Stimulated activated CD8-positive, alpha-beta memory T cell treated with anti-CD3 and anti-CD28 coated beads, Interleukin-2, amount 100 ng/mL, for 48 hours (primary cell): ENCODE measurements at places on chromosomes 16 and 17.

GRCh38 chr17:39173080-39173479, 7.1 kb upstream of the ARL5C start:
- no peak for DNase-seq

GRCh38 chr16:53549970-53550690, 47.1 kb upstream of the AKTIP start:
- peak; percentile 10 for DNase-seq

GRCh38 chr16:86667035-86667434, 88.7 kb downstream of the FOXL1 start:
- no peak for DNase-seq

GRCh38 chr17:45852535-45853297, 8.0 kb downstream of the SPPL2C start:
- peak; percentile 45 for DNase-seq

DNA sequence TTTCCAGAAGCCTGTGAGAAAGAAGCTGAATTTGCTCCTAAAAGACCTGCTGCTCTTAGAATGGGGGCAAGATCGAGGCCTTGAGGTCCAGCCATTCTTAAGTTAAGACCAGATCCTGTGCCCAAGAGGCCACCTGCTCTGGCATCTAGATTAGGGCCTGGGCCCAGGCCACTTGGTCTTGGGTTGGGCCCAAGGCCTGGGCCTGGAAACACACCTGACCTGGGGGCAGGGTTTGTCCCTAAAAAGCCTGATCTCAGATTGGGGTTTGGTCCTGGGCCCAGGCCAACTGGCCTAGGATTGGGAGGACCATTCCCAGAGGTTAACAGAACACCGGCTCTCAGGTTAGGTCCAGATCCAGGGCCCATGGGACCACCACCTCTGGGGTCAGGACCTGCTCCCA, 12.9 kb downstream of the CHTF8 start:
- DNase-seq = no peak

DNA sequence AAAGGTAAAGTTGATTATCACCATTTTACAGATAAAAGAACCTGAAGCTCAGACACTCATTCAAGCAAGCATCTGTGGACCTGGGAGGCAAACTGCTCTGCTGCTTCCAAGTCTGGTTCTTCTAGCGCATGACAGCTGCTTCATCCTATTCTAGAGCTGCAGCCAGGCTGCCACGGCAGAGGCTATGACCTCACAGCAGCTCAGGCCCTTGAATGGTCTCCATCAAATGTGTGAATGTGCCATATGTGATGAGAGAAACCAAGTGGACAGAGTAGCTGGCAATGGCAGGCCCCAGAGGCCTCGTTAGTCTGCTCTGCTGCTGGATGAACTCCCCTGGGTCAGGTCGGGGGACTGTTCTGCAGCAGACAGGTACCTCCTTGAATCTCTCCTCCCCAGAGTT, 30.7 kb upstream of the FOXJ1 start:
- DNase-seq = no peak

DNA sequence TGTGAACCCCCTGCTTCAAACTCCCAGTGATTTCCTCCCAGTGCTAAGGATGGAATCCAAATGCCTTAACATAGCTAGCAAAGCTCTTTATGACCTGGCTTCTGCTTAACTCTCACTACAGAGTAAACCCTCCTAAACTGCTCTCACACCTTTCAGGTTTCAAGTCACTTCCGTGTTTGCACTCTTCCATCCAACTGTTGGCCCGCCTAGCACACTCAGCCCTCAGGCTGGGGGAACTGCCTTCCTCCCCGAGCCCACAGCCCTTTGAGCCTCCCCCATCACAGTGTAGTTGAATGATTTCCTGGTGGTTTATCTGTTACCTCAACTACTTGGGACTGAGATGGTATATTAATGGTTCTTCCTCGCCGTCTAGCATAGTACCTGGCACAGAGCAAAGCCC, 342.5 kb downstream of the NPIPA8 start:
- no peak for DNase-seq

GRCh38 chr17:19363114-19363438, 553 bp upstream of the B9D1 start:
- no peak for DNase-seq

GRCh38 chr17:15438491-15439105, 28.8 kb downstream of the CDRT4 start:
- no peak for DNase-seq

DNA sequence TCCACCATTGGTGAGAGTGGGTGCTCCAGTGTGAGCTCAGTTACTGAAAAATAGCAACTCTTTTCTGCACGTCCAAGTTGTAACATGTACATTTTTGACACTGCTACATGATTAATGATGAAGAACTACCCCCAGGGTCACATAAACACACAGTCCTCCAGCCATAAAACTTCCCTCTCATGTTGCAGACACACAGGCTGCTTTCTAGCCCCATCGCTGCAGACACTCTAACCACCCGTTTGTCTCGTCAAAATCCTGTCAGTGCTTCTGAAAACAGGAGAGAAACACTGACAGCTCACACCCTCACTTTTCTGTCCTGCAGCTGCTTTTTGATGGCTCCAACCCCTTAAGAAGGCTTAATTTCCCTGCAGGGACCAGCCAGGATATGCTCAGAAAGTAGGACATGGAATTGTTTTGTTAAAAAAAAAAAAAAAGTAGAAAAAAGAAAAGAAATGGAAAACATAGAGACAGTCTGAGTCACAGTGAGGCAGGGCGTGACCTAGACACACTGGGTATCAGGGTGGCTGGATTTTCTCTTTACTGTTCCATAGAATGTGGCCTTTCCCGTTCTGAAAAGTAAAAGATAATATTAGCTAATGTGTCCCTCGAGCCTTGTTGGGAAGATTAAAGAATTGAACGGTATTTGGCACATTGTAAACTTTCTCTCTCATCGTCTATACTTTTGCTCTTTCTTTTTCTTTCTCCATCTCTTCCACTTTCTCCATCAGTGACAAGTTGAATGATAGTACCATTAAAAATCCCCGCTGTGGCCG, 20.7 kb upstream of the CCL5 start:
- no peak for DNase-seq

DNA sequence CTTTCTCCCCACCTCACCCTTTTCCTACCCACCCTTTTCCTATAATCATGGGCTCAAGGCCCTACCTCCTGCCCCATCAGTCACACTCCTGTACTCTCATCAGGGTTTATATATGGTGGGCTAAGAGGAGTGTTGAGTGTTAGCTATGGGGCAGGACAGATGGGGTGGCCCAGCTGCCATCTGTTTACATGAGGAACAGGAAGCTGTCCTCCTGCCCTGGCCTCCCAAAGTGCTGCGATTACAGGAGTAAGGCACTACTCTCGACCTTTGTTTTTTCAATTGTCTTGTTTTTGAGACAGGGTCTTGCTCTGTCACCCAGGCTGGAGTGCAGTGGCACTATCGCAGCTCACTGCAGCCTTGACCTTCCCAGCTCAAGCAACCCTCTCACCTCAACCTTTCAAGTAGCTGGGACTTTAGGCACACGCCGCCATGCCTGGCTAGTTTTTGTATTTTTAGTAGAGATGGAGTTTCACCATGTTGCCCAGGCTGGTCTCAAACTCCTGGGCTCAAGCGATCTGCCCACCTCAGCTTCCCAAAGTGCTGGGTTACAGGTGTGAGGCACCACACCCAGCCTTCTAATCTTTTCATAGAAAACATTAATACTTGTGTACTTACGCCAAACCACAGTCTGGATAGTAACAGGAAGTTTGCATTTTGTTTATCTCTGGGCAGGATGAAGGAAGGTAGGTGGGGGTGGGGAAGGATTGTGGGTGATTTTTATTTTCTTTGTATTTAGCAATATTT, 1.6 kb downstream of the TRADD start:
- no peak for DNase-seq

GRCh38 chr17:83185023-83186002, 105.9 kb downstream of the METRNL start:
- no peak for DNase-seq

- no peak for DNase-seq
These were observed 789 bp downstream of the CSNK1D start for GRCh38 chr17:82272495-82273326.

DNA sequence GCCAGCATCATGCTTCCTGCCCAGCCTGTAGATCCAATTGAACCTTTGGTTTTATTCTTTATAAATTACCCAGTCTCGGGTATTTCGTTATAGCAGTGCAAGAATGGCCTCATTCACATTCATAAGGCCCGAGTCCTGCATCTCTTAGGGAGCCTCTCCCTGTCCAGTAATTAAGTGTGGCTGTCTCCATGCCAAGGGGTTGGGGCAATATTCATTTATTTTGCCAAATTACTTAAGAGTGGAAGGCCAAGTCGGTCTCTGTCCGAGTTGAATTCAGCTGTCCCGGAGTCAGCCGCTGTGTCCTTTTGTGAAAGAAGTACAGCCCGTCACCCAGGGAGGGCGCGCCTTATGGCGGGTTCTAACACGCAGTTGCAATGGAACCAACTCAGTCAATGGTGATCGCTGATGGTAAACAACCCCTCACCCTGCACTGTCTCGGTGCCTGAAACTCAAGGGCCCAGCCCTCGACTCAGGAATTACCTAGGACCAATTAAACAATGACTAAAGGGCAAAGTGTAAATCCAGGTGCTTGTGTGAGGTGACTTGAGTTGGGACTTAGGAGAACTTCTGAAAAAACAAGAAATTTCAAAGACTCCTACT, 22.2 kb downstream of the KIAA0513 start:
- DNase-seq = no peak

- no peak for DNase-seq
These were observed 750.7 kb downstream of the KCNJ18 start for GRCh38 chr17:22443061-22443460.

DNA sequence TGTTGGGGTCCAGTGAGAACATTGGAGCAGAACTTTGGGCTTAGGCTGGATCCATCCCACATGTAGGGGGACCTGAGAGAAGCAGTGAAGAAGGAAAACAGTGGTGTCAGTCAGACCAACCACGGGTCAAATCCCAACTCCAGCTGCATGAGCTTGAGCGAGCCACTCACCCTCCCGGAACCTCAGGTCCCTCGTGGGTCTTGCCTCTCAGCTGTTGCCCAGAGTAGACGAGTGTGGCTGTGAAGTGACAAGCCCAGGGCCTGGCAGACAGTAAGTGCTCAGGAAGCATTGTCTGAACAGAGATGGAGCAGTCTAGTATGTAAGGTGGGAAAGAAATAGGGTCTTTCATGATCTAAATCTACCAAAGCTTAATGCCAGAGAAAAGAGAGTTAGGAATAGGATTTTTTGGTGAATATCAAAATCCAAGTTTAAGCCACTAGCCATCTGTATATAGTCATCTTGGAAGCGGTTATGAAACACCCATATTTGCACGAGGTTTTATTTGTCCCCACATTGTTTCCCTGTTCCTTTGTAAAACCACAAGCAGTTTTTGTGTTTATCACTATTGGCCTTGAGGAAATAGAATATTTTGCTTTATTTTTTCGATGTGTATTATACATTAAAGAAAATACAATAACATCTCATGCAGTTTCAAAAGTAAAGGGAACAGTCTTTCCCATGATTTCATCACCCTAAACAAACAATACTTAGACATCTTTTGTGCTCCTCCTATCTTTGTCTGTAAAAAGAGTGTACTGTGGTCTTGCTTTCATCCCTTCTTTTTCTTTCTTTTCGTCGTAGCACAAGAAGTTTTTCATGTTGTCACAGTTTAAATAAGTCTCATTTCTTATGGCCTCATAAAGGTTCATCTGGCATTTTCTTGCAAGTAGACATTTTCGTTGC, 112.0 kb downstream of the CLEC16A start:
- DNase-seq = no peak

DNA sequence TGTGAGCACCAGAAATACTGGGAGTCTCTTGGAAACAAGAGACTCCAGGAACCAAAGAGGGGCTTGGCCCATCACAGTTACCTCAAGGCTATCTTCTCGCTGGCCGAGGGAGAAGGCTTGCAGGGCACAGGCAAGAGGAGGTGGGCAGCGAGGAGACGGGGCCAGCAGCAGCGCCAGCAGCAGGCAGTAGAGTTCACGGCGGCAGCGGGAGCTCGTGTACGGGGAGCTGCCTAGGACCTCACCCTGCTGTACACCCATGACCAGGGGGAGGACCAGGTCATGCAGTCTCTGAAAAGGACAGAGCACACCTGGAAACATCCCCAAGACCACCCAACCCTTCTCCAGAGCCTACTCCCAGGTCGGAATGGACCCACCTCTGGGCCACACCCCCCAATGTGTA, 30.8 kb downstream of the PELP1 start:
- DNase-seq = no peak

DNA sequence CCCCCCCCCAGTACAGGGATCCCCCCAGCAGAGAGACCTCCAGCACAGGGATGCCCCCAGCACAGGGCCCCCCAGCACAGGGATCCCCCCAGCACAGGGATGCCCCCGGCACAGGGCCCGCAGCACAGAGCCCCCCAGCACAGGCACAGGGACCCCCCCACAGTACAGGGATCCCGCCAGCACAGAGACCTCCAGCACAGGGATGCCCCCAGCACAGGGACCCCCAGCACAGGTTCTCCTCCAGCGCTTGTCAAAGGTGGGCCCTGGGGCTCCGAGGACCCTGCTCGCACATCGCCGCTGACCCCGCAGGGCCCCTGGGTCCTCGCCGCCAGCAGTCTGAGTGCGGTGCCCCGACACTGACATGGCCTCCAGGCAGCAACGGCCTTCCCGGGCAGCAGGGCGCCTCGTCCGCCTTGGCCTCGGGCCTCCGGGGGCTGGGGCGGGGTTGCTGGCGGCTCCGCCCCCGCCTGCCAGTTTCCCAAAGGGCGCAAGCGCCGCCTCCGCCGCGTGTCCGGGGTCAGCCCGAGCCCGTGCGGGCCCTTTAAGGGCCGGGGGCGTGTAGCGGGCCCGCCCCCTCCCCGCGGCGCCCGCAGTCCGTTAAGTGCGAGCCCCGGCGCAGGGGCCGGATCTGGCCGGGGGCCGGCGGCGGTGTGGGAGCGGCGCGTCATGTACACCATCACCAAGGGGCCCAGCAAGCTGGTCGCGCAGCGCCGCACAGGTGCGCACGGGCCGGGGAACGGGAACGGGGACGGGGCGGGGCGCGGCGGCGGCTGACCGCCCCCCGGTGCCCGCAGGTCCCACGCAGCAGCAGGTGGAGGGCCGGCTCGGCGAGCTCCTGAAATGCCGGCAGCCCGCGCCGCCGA, at the start of gene MCRIP2:
Gene MCRIP2, plus strand, starts transcription at position 503 of the 863 bp plus-strand sequence. Its CDS starts 164 bp downstream, at position 667.
- DNase-seq = peak; percentile 76

- no peak for DNase-seq
These were observed 168.5 kb downstream of the CYB561 start for GRCh38 chr17:63277629-63278028.

GRCh38 chr16:87306516-87306915, 10.7 kb downstream of the C16orf95 start:
- no peak for DNase-seq

GRCh38 chr17:66415366-66416206, 113.2 kb downstream of the PRKCA start:
- DNase-seq = no peak
